ENCODE measurements at places on chromosomes 11 and 22.
A peak's percentile ranks its signal among the peaks of the same experiment; 100 is the strongest.

- peak; percentile 58 for DNase-seq
Measured at GRCh38 chr11:118610225-118610772, 2.9 kb downstream of the PHLDB1 start.

DNA sequence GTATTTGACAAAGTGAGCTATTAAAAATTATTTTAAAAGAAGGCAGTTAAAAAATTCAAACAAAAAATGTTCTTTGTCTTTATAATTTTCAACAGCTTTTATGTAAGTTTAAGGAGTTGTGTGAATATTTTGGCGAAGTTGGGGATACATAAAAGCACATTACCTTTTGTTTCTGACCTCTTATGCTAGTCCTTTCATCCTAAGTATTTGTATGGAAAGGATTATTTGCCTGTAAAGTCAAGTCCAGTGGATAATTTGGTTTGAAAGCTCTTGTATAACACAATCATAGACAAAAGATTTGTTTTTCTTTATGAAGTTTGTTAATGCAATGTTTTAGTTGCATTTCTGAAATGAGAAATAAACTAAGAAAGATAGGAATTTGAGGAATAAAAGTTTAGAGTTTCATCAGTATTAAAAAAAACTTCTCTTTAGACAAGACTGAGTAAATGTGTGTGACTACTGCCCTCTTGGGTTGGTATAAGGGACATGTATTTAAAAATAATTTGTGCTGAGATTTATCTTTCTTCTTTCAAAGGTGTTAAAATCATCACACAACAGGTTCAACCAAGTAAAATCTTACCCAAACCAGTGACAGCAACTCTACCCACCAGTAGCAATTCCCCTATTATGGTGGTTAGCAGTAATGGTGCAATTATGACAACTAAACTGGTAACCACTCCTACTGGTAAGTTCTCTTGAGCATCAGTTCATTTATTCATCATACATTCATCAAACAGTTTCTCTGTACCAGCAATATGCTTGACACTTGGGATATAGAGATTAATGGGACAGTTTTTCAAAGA lies 68.2 kb downstream of the EMSY start:
- peak; percentile 31 for DNase-seq

- DNase-seq, result no peak
Measured at GRCh38 chr11:111798279-111798678, 32.1 kb upstream of the PPP2R1B start.

- no peak for DNase-seq
Measured at GRCh38 chr11:2779981-2780849, 80.4 kb upstream of the KCNQ1OT1 start.

DNA sequence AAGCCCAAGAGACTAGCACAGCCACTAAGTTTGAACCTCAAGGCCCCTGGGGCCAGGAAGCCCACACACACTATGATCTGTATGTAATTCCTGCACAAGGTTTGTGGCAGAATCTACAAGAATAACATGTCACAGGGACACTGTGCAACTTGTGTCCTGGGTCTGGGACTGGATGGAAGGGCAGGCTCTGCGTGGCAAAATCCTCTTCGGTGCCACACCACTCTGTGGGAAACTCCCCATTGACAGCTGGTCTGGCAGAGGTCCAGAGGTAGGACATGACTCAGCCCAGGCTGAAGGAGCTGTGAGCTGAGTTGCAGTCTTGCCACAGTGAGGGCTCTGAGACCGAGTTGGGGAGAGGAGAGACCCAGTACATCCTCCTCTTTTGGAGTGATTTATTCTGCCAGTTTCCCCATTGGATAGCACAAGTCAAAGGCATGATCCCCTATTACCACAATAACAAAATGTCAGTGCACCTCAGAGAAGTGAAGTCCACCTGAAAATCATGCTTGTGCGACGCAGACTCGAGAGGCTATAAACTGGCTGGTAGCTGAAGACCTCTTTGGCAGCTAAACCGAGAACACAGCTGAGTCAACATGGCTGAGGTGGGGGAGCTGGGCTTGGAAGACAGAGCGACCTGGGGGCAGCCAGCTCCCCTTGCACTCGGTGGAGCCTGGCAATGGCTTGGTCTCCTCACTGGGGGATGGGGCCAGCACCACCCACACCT lies 23.3 kb upstream of the SERPIND1 start:
- no peak for DNase-seq

GRCh38 chr11:133064961-133065360 lies 467.3 kb downstream of the OPCML start:
- no peak for DNase-seq

GRCh38 chr11:70928854-70929598 lies 323.4 kb downstream of the SHANK2 start:
- DNase-seq, result peak; percentile 42

DNA sequence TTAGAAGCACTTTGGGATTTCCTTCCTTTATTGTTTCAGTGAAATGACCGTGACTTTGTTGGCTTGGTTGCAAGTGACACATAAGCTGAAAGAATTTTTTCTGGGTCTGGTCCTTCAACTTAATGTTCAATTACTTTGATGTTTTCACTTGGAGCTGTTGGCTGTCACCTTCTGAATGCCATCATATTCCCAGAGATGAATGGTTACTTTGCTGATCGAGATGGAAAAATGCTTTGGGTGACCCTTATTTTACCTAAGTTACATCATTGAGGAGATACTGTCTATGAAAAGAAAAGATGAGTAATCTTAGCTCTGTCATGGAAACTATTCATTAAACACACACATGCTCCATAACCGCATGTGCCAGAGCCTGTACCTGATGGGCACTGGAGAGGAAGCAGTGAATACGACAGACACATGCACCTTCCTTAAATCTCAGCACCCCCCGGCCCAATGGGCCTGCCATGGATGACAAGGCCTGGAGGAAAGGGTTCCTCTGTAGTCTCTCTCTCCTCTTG lies 76.9 kb downstream of the TENM4 start:
- DNase-seq, result no peak

GRCh38 chr22:45454275-45454674 lies 40.8 kb downstream of the RIBC2 start:
- DNase-seq, result no peak

DNA sequence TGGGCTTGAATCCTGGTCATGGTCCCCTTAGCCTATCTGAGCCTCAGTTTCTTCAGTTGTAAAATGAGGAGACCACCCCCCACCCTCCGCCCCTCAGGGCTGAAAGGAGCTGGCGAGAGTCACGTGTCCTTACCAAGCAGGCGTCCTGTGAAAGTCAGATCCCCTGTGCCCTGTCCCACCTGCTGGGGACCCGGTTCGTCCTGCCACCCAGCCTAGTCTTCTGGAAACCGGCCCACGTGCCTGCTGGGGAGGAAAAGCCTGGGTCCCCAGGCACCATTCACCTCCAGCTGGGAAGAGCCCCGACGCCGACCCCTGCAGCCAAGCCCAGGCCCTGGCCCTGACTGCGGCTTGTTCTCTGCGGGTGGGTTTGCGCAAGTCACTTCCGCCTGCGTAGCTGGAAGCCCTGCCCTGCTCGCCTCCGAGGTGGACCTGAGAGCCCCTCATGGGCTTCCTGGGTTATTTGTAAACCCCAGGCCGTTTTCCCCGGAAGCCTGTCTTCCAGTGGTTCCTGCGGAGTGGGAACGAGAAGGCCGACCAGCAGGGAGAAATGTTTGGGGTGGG lies 679 bp upstream of the SSH3 start:
- DNase-seq, result peak; percentile 85

GRCh38 chr11:10305964-10306918 lies 1.4 kb downstream of the ADM start:
- DNase-seq, result peak; percentile 75

- no peak for DNase-seq
Measured at GRCh38 chr11:35623621-35624168, 5.4 kb downstream of the FJX1 start.

DNA sequence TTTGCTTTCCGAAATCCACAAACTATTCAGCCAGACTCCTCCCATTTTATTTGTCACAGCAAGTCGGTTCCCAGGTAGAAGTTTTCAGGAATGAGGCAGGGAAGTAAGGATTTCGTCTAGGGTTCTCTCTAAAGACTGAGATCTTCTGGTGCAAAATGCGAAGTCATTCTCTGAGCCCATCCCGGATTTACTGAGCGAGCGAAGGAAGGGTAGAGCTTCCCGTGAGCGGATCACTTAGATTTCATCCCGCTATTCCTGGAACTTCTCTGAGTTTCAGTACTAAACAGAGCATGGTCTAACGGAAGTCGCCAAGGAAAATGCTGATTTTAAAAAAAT lies 3.1 kb upstream of the CALCA start:
- peak; percentile 71 for DNase-seq

- DNase-seq, result no peak
Measured at GRCh38 chr11:130897262-130898182, 18.8 kb downstream of the SNX19 start.

DNA sequence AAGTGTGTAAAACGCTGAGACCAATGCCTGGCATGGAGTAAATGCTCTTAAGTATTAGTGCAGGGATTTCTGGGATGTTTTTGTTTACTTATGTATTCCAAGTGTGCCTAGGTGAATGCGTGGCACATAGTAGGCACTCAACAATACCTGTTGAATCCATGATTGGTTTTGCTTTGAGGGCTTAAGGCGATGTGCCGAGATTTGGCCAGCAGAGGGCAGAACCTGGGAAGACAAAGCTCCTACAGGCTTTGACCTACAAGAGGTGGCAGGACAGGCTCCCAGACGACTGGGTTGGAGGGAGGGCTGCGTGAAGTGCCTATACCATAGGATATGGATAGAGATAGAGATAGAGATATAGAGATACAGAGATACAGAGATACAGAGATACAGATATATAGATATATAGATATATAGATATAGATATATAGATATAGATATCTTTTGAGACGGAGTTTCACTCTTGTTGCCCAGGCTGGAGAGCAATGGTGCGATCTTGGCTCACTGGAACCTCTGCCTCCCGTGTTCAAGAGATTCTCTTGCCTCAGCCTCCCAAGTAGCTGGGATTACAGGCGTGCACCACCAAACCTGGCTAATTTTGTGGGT lies 13.9 kb downstream of the KCNE3 start:
- peak; percentile 92 for DNase-seq

GRCh38 chr11:35748644-35749043 lies 86.1 kb downstream of the TRIM44 start:
- DNase-seq, result no peak

DNA sequence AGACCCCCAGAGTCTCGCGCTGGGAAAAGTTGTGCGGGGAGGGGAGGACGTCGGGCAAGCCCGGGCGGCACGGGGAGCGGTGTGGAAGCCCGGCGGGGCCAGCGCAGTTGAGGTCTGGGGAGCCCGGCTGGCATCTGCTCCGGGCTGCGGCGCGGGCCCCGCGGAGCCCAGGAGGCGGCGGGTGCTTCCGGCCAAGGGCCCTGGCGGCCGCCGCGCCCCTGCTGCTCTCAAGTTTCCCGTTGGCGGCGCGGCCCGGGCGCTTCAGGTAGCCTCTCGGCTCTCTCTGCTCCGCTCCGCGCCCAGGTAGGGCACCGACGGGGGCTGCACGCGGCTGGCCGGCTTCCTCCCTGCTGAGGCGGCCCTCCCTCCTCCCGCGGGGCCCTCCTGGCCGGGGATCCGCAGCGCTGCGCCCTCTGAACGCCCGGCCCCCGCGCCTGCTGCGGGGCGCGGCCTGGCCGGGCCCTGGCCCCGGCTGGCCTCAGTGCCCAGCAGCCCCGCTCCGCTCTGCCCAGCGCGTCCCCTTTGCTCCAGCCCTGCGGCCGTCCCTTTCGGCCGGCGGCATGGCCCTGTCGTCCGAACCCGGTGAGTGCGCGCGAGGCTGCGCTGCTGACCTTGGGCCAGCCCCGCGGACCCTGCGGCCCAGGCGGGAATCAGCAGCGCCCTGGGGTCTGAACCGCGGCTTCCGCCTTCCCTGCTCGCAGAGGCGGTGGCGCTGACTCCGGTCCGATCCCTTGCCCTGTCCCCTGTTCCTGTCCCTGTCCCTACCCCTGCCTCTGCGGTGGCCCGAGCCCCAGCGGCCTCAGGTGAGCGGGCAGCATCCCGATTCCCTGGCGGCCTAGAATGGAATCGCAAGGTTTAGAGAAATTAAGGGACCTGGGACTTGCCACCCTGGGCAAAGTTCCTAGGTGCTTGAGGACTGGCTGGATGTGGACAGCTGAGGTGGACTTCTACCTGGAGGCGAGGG lies 4.3 kb upstream of the AMPD3 start:
- peak; percentile 90 for DNase-seq

GRCh38 chr11:47552056-47552565 lies 821 bp downstream of the CELF1 start:
- peak; percentile 63 for DNase-seq

GRCh38 chr11:43632181-43632580 lies 48.4 kb upstream of the HSD17B12 start:
- no peak for DNase-seq

DNA sequence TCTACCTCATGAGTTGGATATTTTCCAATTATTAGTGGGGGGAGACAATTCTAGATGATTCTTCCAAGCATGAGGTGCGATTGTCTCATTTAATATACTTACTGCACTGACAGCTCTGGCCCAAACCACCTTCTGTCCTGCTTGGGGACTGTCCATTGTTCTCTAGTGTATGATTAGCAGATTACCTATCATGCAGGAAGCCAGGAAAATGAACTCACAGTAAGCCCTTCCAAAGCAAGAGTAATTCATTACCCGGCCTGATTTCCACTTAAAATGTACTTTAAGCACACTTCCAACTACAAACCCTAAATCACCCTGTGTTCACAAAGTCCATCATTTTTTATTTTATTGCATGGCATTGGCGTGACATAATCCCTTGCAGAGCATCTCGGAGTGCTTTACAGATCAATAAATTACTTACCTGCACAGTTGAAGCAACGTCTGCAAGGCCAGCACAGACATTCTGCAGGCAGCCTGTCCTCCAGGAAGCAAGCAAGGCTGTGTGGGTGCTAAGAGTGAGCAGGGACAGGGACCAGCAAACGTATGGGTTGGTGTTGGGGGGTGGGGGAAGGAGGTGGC lies 838.2 kb downstream of the NTM start:
- no peak for DNase-seq

- no peak for DNase-seq
Measured at GRCh38 chr11:59188954-59189353, 17.0 kb downstream of the DTX4 start.

DNA sequence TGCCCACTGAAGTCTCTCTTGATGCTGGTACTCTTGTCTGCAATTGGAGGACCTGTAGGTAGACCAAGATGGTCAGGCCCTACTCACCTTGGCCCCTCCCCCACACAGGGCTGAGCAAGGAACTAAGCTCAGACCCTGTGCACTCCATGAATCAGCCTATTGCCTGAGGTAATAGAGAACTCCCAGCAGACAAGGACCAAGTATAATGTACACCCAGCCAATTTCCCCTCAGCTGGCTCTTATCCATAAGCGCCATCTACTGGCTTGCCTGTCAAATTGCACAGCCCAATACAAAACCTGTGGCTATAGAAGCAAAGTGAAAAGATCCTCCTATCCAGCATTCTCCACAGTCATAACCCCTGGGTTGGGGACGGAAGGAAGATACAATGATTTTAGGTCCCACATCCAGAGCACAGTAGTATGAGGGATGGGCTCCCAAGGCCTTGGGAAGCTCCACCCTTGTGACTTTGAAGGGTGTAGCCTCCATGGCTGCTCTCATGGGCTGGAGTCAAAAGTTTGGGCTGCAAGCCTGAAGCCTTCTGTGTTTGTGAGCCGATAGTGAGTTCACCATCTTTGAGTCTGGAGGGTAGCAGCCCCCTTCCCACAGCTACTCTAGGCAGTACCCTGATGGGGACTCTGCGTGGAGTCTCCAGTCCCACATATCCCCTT lies 56.0 kb downstream of the GLYATL2 start:
- peak; percentile 81 for DNase-seq

Data from GM23338 (cell line).